ENCODE measurements at places on chromosomes 7 and 10. TPM values are rescaled to one million over a fixed set of nuclear protein-coding genes. Genes with fewer than 3 reads are reported as not detected.

CALN1 gene
- total RNA-seq: 1.3 TPM

TEX36 gene
- not detected for total RNA-seq

AKR1B1 gene
- total RNA-seq: 78.2 TPM

FRAT1 gene
- total RNA-seq: 1.6 TPM

DNA sequence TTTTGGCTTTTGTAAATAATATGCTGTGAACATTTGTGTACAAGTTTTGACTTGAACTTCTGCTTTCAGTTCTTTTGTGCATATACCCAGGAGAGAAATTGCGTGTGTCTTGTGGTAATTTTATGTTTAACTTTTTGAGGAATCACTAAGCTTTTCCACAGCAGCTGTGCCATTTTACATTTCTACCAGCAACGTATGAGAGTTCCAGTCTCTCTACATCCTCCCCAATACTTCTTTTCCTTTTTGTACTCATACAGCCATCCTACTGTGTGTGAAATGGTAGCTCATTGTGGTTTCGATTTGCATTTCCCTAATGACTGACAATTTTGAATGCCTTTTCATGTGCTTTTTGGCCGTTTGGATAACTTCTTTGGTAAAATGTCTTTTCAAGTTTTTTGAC, 66.3 kb upstream of the INHBA start:
- no peak for DNase-seq

GRCh38 chr10:78385599-78385998, 351.9 kb downstream of the RPS24 start:
- DNase-seq: no peak

LIPF gene
- total RNA-seq: not detected

DNA sequence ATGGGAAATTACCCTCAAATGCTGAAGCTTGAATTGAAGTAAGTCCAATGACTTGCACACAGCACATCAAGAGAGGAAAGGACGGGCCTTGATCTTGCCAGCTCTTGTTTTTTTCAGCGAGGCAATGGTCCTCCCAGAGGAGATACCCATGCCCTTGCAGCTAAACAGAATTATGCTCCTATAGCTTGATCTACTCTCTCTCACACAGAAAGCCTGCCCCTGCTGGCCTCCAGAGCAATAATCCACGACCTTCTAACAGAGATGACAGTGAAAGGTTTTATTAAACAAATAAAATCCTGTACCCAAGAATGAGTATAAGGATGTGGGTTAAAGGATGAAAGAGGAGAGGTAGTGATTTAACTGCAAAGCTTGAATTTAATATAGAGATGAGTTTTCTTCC, 268.0 kb downstream of the ADRA2A start:
- DNase-seq: no peak

AKR1D1 gene
- not detected for total RNA-seq

DNA sequence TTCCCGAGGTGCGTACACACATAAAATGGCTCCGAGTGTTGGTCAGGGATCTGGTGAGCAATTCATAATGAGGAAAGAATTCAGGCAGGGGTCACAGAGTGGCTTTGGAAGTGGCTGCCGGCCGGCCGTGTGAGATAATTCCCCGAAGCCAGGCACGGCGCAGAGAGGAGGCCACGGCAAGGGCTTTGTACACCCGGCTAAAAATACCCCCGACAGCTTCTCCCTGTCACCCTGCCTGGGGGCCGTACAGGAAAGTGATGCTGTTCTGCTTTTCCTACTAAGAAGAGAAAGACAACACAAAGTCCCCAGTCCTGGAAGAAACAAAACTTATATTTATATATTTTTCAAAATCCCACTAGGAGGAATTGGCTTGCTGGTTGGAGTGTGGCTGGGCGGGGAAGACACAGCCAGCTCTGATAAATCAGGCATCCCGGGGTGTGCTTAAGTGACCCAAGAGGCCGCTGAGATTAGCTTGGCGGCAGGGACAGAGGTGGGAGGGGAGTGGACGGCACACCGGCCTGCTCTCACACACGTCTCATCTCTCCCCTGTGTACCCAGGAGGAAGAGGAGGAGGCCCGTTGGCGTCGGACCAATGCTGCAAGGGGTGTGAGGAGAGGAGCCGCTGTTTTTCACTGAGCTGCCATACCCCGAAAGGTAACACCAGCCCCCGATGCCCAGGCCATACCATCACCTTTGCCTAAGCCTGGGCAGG, 70.5 kb downstream of the ZMIZ1 start:
- peak; percentile 86 for DNase-seq

GRCh38 chr7:2393706-2394105, 9.7 kb upstream of the CHST12 start:
- no peak for DNase-seq

ZNF37A gene
- total RNA-seq: 16.5 TPM

DNA sequence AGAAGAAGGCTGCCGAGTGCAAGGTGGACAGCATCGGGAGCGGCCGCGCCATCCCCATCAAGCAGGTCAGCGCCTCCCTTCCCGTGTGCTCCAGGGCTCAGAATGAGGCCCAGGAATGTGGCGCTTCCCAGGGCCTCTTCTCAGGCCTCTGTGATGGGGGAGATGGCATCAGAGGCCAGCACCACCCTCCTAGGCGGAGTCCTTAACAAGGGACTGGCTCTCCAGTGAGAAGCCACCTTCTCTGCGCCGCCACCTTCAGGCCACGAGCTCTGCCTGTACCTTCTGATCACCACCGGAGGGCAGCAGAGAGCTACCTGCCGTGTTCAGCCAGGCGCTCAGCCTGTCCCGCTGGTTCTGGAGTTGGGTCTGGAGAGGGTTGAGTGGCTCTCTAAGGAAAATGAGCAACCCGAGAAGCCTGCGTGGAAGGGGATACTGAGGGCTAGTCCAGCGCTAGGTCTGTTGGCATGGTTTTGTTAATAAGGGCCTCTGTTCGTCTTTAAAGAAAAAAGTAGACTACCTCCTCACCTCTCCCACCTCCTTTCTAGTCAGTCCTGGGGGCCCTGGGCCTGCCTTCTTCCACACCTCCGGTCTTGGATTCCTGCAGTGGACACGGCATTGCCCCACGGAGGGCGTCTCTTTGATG, 37.7 kb downstream of the AGAP3 start:
- DNase-seq: peak; percentile 94

ELOVL3 gene
- not detected for total RNA-seq
